ENCODE measurements at places on chromosomes 1 and 21. TPM values are rescaled to one million over a fixed set of nuclear protein-coding genes. Genes with fewer than 3 reads are reported as not detected.

GPR61 gene
- not detected for total RNA-seq

OR2T11 gene
- not detected for total RNA-seq

SLAMF9 gene
- 32.0 TPM for total RNA-seq

ADGRL2 gene
- 53.3 TPM for total RNA-seq

DYRK3 gene
- 9.6 TPM for total RNA-seq

TFF2 gene
- total RNA-seq = not detected

PRKCZ gene
- total RNA-seq = 41.0 TPM

CNR2 gene
- not detected for total RNA-seq

CLEC20A gene
- 0.28 TPM for total RNA-seq
